Tibial nerve (tissue), 4 donors: ENCODE measurements at places on chromosomes 3 and 15. TPM values are rescaled to one million over a fixed set of nuclear protein-coding genes. Genes with fewer than 3 reads are reported as not detected.
A peak's percentile ranks its signal among the peaks of the same experiment; 100 is the strongest.

Gene SLC24A5
- total RNA-seq: 0.84 TPM

Gene TNNC1
- total RNA-seq: 624 TPM

Gene PLXNB1
- 365 TPM for total RNA-seq

Gene UROC1
- not detected for total RNA-seq

Gene GOLGA8G
- total RNA-seq: not detected

Gene HOMER2
- 27.3 TPM for total RNA-seq

DNA sequence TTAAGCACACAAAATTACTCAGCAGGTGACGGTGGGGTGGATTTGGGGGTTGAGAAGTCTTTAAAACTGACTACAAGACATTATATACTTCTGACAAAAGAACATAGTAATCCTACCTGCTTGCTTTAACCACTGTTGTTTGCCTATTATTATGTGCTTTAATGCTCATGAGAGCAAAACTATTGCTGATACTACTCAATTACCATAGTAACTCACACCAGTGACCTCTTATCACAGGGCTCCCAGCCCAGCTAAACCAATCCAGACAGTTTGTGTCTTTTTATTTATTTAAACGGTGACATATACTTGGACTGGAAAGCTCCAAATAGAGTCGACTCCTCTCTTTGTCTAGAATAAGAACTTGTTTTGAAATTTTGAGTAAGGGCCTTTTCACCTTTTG lies 42.8 kb upstream of the FEZF2 start:
- no peak overlapping the region for H3K4me3 ChIP-seq
- H3K27me3 ChIP-seq: no peaks in the 10 kb centered on the region
- H3K36me3 ChIP-seq: no peaks in the 10 kb centered on the region

GRCh38 chr3:190989218-190989617 lies 126.7 kb upstream of the GMNC start:
- no peaks in the 10 kb centered on the region for H3K27me3 ChIP-seq
- H3K36me3 ChIP-seq: no peaks in the 10 kb centered on the region
- H3K27ac ChIP-seq: no peak overlapping the region

DNA sequence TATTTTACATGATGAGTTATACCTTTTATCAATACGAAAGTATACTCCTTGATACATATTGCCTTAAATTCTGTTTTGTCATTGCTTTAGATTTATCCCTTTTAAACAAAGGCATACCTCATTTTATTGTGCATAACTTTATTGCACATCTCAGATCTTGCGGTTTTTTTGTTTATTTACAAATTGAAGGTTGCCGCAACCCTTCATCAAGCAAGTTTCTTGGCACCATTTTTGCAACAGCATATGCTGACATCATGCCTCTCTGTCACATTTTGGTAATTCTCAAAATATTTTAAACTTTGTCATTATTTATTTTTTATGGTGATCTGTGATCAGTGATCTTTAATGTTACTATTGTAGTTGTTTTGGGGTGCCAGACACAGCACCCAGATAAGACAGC lies 20.9 kb downstream of the SNRK start:
- no peak overlapping the region for H3K27ac ChIP-seq
- no peaks in the 10 kb centered on the region for H3K36me3 ChIP-seq
- no peak overlapping the region for H3K4me3 ChIP-seq
- H3K4me1 ChIP-seq: no peaks in the 10 kb centered on the region
- DNase-seq: no peak
- no peaks in the 10 kb centered on the region for H3K27me3 ChIP-seq

DNA sequence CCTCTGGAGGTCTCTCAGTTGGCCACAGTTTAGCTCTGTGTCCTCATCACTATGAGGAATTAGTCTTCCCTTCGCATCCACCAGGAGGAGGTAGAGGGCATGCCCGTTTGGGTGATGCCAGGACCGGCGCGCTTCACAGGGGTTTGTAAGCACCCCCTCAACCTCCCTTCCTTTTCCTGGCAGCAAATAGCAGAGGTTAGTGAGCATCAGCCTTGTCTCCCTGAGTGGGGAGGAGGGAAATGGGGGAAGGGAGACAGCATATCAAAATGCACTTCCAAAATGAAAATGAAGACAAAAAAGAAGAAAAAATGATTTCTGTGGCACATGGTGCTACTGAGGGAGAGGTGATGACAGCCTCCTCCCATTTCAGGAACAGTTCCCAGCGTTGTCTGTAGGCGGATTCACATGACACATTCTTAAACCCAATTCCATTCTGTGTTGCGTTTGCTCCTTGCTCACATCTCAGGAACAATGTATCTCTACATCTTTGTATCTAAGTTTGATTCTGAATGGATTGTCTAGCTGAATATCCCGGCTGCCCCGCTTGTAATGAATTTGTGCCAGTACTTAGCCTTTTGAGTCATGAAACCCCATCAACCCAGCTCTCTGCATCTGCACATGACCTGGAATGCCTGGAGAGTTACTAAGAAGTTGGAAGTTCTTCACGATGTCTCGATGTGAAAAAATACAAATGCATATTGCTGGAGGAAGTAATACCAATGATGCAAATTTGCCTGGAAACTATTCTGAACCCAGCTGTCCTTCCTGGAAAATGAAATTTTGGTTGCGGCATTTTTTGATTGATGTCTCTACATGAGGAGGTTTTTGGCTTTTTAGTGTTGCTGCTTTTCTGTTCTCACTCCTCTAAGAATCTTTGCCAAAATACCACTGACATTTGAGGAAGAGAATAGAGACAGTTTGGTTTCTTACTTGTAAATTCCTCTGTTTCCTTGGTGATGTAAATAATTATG lies 45.2 kb downstream of the TYRO3 start:
- H3K27ac ChIP-seq: no peak overlapping the region
- H3K27me3 ChIP-seq: no peaks in the 10 kb centered on the region
- peak; percentile 66 for DNase-seq

- no peak overlapping the region for H3K27ac ChIP-seq
- DNase-seq: no peak
Observed at GRCh38 chr3:58342676-58343075, 10.0 kb downstream of the PXK start.

- no peak for DNase-seq
- no peaks in the 10 kb centered on the region for H3K36me3 ChIP-seq
- no peak overlapping the region for H3K27ac ChIP-seq
- H3K4me1 ChIP-seq: peaks cover 3% of the 10 kb centered on the region
- no peaks in the 10 kb centered on the region for H3K27me3 ChIP-seq
Observed at GRCh38 chr3:33711100-33711499, 7.0 kb downstream of the CLASP2 start.

DNA sequence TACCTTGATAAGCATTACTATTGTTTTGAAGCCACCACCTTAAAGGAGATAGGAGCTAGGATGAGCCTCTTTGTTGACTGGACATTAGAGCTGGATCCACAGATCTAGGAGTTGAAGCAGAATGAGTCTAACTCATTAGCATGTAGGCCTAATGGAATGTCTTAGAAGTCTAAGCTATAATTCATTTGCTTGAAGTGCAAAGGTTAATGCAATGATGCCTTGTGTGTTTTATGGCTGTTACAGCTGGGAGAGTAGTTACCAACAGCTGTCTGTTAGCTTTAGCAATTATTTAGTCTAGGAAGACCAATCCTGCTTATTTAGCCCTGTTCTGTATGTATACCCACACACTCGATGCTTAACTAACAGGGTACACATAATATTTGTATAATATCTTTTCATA lies 419.3 kb downstream of the TUSC7 start:
- H3K4me1 ChIP-seq: peaks cover 21% of the 10 kb centered on the region
- no peaks in the 10 kb centered on the region for H3K36me3 ChIP-seq
- DNase-seq: no peak
- H3K27ac ChIP-seq: no peak overlapping the region
- H3K4me3 ChIP-seq: no peak overlapping the region
- no peaks in the 10 kb centered on the region for H3K27me3 ChIP-seq

- no peak overlapping the region for H3K27ac ChIP-seq
- H3K4me3 ChIP-seq: no peak overlapping the region
- H3K4me1 ChIP-seq: no peaks in the 10 kb centered on the region
- no peak for DNase-seq
Observed at GRCh38 chr3:179961703-179962078, 75.0 kb downstream of the PEX5L start.

DNA sequence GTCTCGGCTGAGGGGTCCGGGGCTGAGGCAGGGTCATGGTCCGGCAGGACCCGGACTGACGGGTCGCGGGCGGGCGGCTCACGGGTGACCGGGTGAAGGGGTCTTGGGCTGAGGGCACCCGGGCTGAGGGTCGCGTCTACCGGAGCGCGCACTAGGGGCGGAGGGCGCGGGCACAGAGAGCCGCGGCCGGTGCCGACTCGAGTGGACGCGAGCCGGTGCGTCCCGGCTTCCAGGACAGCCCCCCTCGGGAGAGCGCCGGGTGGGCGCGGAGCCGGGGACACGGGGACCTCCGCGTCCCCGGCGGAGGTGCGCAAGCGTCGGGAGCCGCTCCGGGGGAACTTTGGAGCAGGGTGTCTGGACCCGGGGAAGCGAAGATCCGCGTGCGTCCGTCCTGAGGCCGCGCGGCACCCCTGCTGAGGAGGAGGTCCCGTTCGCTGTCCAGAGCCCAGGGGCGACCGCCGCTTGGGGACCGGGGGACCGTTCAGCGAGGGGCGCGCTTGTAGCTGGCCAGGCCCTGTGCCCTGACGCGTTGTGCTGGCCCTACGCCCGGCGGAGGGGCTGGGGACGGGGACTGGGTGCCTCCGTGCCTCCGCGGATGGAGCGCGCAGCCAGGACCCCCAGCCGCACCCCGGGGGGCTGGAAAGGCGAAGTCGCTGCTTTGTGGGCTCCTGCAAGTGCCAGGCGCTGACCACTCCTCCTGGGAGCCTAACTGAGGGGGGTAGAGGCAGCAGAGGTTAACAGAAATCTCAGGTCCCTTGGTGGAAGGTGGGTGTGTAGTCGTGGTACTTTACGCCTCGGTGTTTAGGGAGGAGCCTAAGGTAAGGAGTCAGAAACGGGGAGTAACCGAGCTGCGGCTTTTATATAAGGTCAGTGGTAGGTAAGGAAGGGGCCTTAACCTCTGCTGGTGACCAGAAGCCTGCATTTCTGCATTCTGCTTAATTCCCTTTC lies at the start of gene PPARG:
Gene PPARG, plus strand, starts transcription at position 889 of the 948 bp plus-strand sequence. CDS start 90,642 bp downstream, outside the sequence.
- H3K4me3 ChIP-seq: peak within 1 kb of the TSS; percentile 90
- H3K36me3 ChIP-seq: no peaks in the 10 kb centered on the region
- no peaks in the 10 kb centered on the region for H3K27me3 ChIP-seq
- H3K27ac ChIP-seq: peak within 1 kb of the TSS; percentile 90
- H3K4me1 ChIP-seq: no peaks in the 10 kb centered on the region
- DNase-seq: no peak

DNA sequence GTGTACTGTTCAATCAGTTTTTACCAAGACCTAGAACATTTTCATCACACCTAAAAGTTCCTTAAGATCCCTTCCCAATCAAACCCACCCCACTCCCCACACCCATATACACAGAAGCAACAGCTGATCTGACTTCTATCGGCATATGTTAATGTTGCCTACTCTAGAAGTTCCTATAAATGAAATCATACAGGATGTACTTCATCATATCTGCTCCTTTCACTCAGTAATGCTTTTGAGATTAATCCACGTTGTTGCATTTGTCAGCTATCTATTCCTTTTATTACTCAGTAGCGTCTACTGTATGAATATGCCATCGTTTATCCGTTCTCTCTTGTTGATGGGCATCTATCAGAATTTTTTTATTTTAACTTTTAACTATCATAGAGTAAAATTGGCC lies 14.3 kb upstream of the FILIP1L start:
- no peak overlapping the region for H3K4me3 ChIP-seq
- H3K27me3 ChIP-seq: no peaks in the 10 kb centered on the region
- DNase-seq: no peak
- no peak overlapping the region for H3K27ac ChIP-seq

- no peaks in the 10 kb centered on the region for H3K27me3 ChIP-seq
- H3K4me1 ChIP-seq: peaks cover 67% of the 10 kb centered on the region
- no peak overlapping the region for H3K4me3 ChIP-seq
Observed at GRCh38 chr15:101065570-101066221, 146.5 kb downstream of the LRRK1 start.

GRCh38 chr3:33941804-33942203 lies 143.4 kb downstream of the PDCD6IP start:
- no peak overlapping the region for H3K27ac ChIP-seq
- no peaks in the 10 kb centered on the region for H3K4me1 ChIP-seq
- no peaks in the 10 kb centered on the region for H3K36me3 ChIP-seq
- DNase-seq: no peak

GRCh38 chr3:4503050-4503449 lies 9.9 kb downstream of the ITPR1 start:
- no peaks in the 10 kb centered on the region for H3K27me3 ChIP-seq
- no peak overlapping the region for H3K27ac ChIP-seq
- no peak overlapping the region for H3K4me3 ChIP-seq
- DNase-seq: no peak
- no peaks in the 10 kb centered on the region for H3K36me3 ChIP-seq
- peaks cover 12% of the 10 kb centered on the region for H3K4me1 ChIP-seq

DNA sequence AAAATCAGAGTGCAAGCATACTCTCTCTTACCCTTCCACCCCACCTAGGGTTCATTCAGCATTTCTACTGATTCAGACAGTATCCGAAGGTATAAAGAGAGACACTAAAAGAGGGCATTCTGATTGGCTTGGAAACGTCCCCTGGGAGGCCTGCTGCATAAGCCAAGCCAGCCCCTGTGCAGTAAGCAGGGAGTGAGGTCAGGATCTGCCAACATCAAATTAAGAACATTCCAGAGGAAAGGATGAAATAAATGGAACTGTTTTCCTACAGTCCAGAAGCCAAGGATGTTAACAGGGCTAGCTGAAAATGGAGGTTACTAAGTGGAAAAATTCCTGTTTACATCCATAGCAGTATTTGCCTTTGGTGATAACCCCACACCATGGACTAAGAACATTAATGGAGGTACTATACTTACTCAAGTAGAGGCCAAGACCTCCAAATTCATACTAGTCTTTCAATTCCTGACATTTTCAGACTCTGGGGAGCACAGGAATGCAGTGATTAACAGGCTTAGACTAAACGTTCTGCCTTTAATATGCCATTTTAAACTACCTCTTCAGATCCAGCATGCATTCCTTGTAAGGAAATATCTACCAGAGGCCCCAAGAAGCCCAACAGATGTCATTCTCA lies 34.5 kb downstream of the NPTN start:
- H3K4me1 ChIP-seq: peaks cover 99% of the 10 kb centered on the region
- no peaks in the 10 kb centered on the region for H3K36me3 ChIP-seq
- no peaks in the 10 kb centered on the region for H3K27me3 ChIP-seq
- H3K27ac ChIP-seq: peak overlapping the region; percentile 11

- peaks cover 16% of the 10 kb centered on the region for H3K4me1 ChIP-seq
- H3K27ac ChIP-seq: no peak overlapping the region
- H3K36me3 ChIP-seq: no peaks in the 10 kb centered on the region
- no peaks in the 10 kb centered on the region for H3K27me3 ChIP-seq
- no peak for DNase-seq
Observed at GRCh38 chr15:34582461-34583371, 735 bp downstream of the GOLGA8B start.

GRCh38 chr15:94185547-94186236 lies 45.7 kb upstream of the MCTP2 start:
- H3K4me3 ChIP-seq: no peak overlapping the region
- no peaks in the 10 kb centered on the region for H3K4me1 ChIP-seq
- no peak for DNase-seq
- H3K27ac ChIP-seq: no peak overlapping the region
- H3K27me3 ChIP-seq: no peaks in the 10 kb centered on the region

DNA sequence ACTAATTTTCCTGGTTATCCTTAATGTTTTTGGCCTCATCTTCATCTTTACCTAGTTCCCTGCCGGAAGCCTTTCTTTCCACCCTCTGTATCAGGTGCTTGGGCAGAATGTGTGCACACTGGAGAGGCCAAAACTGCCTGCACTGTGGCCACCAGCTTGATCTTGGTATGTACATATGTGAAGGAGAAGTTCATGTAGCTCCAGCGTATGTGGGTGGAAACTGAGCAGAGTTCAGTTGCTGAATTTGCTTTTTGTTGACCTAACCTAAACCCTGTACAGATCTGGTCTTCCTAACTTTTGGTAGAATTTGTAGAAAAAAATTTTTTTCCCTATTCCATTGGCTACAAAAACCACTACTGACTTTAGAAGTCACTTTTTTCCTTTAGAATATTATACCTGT lies 65.9 kb upstream of the IGSF10 start:
- DNase-seq: no peak
- H3K27me3 ChIP-seq: no peaks in the 10 kb centered on the region
- H3K4me3 ChIP-seq: no peak overlapping the region
- no peak overlapping the region for H3K27ac ChIP-seq
- H3K4me1 ChIP-seq: no peaks in the 10 kb centered on the region
- H3K36me3 ChIP-seq: no peaks in the 10 kb centered on the region
